Activated CD4-positive, CD25-positive, alpha-beta regulatory T cell treated with anti-CD3 and anti-CD28 coated beads, Interleukin-2, amount 50 U/mL, for 72 hours (primary cell): ENCODE measurements at places on chromosomes 2 and 18.

DNA sequence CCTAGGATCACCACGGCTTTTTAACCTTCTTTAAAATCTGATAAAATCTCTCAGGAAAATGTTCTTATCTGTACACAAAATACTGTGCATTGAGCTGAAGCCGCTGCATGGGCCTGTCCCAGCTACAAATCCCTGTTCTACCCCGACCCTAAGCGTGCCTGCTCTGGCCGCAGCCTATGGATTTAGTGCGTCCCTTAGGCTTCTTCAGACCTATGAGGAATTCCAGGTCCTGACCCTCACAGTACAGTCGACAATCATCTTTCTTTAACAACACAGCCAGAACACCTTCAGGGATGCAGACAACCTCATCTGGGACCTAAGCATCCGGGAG lies 477 bp upstream of the WDCP start:
- DNase-seq: no peak

DNA sequence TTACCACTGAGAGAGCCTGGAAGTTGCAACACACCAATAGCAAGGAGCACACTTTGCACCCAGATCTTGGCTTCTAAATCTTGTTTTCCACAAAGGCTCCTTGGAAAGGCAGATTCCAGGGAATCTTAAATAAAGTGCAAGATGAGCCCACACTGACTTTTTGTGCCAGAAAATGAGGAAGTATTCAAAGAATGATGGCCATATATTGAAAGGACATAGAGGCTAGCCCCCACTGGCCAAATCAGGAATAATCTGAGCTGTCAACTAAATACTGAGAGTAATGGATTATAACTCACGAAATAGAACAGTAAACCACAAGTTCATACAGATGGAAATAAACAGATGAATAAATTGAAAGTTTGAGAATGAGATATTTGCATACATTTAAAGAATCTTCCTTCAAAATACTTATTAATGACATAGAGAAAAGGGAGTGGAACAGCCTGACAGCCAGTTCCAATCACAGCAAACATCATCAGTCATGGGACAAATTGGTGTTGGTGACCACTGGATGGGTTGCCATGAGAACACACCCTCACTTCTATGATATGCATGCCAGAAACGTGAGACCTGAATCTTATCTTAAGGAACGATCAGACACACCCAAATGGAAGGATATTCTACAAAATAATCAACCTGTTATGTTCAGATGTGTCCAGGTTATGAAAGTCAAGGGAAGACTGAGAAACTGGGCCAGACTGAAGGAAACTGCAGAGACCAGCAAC lies 12.2 kb upstream of the ACKR3 start:
- no peak for DNase-seq

- no peak for DNase-seq
Observed at GRCh38 chr2:7625392-7626138, 708.4 kb downstream of the RNF144A start.

- no peak for DNase-seq
Observed at GRCh38 chr2:48874282-48874681, 118.8 kb upstream of the LHCGR start.

- DNase-seq: no peak
Observed at GRCh38 chr18:36633961-36634412, 194.8 kb downstream of the TPGS2 start.

GRCh38 chr2:227020416-227020815 lies 143.6 kb downstream of the COL4A4 start:
- DNase-seq: no peak

- no peak for DNase-seq
Observed at GRCh38 chr2:15927551-15928218, 12.7 kb upstream of the MYCN start.

GRCh38 chr2:129199501-129199900 lies 780.0 kb upstream of the RAB6C start:
- no peak for DNase-seq

DNA sequence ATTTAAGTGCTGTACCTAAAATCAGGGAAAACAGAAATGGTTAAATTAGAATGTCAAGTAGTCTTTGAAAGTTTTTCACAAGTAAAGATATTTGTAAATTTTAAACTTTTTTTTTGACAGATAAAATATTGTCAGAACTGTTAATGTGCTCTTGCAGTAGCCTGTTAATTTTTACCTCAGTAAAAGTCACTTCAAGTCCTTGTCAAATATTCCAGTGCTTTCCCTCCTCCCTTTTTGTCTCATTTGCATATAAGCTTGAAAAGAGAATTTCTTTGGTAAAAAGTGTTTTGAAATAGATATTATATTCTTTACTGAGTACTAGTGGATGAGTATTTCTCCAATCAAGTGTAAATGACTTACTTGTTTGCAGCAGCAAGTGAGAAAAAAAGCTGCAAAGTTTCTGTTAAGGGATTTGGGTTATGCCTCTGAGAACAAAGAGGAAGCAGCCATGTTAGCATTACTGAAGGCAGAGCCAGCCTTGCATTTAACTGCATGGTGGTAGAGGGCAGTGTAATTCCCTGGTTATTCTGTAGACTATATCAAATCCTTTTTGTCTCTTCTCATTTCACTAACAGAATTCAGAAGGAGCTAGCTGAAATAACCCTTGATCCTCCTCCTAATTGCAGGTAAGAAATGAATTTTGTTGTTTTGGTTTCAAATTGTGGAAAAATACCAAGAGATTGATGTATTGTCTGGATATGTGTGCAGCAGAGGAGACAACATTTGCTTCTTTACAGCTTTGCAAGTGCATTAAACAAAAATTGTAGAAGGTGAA lies 3.2 kb downstream of the UBE2E3 start:
- DNase-seq: no peak

- peak; percentile 44 for DNase-seq
Observed at GRCh38 chr2:118223992-118224894, 136.0 kb downstream of the INSIG2 start.

- DNase-seq: no peak
Observed at GRCh38 chr2:140508756-140509155, 1622.1 kb downstream of the LRP1B start.

DNA sequence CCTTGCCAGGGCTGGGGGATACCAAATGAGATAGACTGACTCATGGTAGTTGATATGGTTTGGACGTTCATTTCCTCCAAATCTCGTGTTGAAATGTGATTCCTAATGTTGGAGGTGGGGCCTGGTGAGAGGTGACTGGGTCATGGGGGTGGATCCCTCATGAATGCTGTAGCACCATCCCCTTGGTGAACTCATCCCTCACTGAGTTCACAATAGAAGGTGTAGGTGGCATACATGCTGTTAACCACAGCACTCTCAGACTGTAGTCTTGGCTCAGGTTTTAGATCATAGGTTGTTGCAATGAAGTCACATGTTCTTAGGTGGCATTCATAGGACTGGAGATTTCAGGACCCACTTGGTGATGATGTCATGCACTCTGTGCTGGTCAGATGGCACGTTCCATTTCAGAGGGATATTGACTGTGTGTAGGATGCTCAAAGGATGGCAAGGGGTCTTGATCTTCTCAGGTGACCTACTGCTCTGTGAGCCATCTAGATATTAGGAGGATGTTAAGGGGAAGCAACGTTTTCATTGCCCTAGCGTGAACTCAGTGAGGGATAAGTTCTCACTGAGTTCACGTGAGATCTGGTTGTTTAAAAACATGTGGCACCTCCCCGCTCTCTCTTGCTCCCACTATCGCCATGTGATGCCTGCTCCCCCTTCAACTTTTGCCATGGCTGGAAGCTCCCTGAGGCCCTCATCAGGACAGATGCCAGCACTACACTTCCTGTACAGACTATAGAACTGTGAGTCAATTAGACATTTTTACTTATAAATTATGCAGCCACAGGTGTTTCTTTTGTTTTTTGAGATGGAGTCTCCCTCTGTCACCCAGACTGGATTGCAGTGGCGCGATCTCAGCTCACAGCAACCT lies 73.8 kb upstream of the ACAA2 start:
- DNase-seq: no peak

GRCh38 chr18:46373791-46374190 lies 269.6 kb downstream of the HAUS1 start:
- DNase-seq: no peak

GRCh38 chr2:52613064-52613463 lies 1154.5 kb upstream of the CHAC2 start:
- DNase-seq: no peak

DNA sequence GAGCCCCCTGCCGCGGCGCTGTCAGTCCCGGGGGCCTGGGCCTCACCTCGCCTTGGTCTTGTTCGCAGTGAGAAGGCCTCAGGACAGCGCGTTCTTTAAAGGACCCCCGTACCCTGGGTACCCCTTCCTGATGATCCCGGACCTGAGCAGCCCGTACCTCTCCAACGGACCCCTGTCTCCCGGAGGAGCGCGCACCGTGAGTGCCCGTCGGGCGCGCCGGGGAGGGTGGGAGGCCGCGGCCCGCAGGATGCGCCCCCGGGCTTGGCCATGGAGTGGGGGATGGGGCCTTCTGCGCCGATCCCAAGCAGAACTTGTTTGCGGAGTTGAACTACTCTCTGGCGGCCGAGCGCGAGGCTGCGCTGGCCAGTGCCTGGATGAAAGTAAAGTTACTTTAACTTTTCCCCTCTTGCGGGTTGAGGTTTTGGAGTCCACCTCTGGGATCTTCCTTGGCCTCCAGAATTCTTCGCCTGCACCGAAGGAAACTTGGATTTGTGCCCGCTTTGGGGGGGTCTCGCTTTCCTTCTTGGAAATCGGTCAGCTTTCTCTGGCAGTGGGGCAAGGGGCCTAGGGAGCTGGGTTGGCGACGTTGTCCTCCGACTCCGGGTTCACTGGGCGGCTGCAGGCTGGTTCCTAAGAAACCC lies 1.2 kb downstream of the TCF7L1 start:
- no peak for DNase-seq

- DNase-seq: no peak
Observed at GRCh38 chr2:189086710-189087109, 92.9 kb downstream of the COL5A2 start.

DNA sequence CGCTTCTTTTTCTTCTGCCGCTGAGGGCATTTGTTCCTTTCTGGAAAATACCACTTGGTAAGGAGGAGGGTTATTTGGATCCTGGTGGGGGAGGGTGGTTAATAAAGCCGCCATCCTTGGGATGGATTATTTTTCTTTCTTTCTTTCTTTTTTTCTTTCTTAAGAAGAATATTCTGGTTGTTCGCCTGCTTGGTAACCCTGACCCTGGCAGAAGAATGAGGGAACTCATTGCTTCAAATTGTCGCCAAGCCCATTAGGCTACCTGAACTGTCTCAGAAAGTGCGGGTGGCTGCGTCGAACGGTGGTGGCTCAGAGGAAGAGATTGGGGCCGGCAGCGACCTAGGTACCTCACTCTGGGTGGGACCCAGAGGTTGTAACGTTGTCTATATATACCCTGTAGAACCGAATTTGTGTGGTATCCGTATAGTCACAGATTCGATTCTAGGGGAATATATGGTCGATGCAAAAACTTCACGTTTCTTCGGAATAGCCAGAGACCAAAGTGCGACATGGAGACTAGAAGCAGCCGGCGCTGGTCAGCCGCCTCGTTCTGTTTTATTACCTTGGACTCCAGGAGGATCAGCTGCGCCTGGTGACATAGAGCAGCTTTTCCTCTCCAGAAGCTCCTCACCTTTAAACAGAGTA lies 1.3 kb upstream of the HOXD4 start:
- no peak for DNase-seq

DNA sequence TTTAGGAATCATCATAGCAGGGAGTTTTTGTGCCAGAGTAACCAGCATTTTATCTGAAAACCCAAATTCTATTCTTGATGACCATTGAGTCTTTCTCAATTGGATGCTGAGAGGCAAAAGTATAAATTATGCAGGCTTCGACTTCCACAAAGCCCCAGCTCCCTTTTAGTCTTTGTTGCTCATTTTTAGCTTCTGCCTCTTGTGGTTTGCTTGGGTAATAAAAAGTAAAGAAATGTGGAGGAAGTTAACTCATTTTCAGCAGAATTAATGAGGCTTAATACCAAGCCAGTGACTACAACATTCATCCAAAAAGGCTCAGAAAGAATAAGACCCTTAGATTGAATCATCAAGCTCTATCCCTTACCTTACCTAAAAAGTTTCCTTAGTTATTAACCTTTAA lies 18.6 kb downstream of the ERMN start:
- no peak for DNase-seq

DNA sequence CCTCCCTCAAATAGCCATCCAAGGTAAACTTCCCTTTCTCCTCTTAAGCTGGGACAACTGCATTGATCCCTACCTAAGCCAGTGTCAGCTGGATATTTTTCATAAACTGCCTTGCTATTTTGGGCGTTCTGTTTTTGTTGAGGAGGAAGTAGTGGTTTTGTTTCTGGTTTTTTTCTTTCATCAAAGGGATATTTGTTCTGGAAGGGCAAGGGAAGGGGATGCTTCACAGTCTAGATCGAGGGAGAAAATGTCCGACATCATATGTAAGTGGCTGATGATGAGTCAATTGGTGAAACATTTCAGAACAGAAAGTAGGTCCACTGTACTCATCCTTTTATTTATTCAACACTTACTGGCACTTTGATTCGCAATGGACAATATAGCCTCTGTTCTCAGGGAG lies 31.0 kb downstream of the TANC1 start:
- DNase-seq: no peak

- no peak for DNase-seq
Observed at GRCh38 chr2:196427986-196428634, 211.4 kb upstream of the CCDC150 start.

DNA sequence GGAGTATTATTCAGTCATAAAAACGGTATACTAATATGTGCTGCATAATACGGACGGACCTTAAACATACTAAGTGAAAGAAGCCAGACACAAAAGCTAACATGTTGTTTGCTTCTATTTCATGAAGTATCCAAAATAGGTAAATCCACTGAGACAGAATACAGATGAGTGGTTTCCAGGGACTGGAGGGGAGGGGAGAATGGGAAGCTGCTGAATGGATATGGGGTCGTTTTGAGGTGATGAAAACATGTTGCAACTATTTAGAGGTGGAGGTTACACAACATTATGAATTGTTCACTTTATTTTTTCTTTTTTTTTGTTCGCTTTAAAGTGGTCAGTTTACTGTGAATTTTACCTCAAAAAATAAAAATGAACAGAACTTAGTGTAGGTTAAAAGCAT lies 52.9 kb downstream of the RAB10 start:
- DNase-seq: no peak

GRCh38 chr2:108924580-108925251 lies 64.3 kb downstream of the EDAR start:
- no peak for DNase-seq

GRCh38 chr2:62406573-62407043 lies 99.4 kb downstream of the TMEM17 start:
- no peak for DNase-seq

DNA sequence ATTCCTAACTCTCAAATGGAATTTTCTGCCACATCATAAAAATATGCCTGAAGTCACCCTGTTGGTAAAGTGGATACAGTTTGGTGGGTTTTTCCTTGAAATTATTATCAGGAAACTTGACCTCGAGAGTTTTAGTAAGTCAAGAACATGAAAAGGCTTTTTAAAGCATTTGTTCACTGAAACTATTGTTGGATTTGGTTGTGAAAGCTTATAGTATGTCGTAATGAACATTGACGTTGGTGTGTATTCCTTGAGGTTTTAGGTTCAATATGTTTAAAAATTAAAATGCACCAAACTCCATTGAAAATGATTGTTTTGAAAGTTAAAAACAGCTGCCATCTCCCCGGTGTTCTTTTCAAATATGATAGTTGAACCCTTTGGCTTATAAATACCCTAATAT lies 30.8 kb downstream of the AOX1 start:
- no peak for DNase-seq
